IPS DF 6.9 (cell line): ENCODE measurements at places on chromosomes 4 and X.

DNA sequence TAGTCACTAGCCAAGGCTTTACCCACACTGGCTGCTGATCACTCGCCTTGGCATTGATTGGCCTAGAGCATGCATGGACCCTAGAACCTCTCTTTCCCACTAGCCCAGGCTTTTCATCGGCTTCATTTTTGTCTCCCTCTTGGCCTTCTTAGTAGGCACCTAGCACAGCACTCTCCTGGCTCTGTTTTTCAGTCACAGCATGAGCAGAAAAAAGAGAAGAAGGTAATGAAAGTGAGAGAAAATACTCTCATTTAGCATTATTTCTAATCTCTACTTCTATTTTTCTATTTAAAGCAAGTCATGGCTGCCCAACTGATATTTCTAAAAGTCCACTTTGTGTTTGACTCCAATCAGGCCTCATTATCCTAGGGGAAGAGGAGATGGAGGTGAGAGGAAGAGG lies 267.2 kb downstream of the FBXO8 start:
- no peaks in the 10 kb centered on the region for H3K36me3 ChIP-seq
- DNase-seq: no peak
- no peak overlapping the region for H3K27ac ChIP-seq
- no peaks in the 10 kb centered on the region for H3K27me3 ChIP-seq
- H3K4me1 ChIP-seq: no peaks in the 10 kb centered on the region
- no peak overlapping the region for H3K4me3 ChIP-seq

DNA sequence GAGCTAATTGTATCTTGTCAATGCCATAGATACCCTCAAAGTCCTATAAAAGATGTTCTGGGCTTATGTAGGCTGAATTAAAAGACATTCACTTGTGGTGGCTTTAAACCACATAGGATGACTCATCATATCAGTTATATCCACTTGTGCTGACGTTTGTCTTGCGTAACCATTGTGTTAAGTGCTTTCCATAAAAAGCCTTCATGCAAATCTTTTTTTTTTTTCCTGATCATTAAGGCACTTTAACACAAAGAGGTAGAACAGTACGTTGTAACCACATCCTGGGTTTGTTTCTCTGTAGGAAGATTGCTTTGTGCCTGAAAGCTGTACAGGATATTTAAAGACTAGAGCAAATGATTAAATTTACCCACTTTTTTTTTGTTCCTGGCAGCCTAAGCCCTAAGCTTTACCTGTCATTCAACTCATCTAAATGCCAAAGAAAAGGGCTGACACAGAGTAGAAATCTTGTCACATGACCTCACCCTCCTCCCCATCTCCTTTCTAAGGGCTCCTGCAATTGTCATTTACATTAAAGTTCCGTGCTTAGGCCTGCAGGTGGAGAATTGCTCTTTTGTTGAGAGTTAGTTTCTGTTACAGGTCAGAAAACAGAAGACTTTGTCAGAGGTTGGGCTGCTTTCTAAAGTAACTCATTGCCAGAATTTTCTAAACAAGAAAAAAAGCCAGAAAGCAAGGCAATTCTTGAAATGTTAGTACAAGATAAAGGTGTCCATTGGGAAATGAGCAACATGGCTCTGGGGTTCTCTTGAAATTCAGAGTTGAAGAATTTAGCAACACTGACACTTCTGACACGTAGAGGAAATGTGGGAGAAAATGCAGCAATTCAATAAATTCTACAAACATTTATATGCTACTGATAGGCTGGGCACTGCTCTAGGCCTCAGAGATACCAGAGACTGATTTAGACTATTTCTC lies 555.6 kb downstream of the PPARGC1A start:
- peak overlapping the region; percentile 82 for H3K27ac ChIP-seq
- H3K4me3 ChIP-seq: no peak overlapping the region
- H3K27me3 ChIP-seq: no peaks in the 10 kb centered on the region
- peak; percentile 54 for DNase-seq
- H3K36me3 ChIP-seq: no peaks in the 10 kb centered on the region

DNA sequence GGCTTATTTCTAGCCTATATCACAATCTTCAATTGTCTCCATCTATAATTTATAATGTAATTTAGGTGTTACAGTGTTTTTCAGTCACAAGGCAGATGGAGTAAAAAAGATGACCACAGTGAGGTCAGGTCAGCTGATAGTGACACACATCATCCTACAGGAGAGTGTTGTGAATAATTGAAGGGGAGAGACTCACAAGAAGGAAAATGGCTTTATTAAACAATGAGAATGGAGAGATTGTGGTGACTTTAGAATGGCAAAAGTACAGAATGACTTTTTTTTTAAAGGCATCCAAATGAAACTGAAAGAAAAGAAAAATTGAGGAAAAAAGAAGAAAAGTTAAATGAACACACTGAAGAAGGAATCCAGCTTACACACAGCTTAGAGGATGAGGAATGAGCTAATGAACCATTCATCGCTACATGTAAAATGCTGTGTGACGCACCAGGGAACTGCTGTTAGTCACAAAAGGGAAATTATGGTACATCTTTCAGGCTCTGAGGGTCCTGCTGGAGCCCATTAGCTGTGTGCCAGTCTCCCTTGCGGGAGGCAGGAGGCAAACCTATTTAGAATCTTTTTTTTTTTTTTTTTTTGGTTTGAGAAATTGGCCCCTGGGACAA lies 56.6 kb downstream of the SPRY1 start:
- no peak overlapping the region for H3K27ac ChIP-seq
- H3K4me3 ChIP-seq: no peak overlapping the region
- no peak for DNase-seq
- H3K27me3 ChIP-seq: no peaks in the 10 kb centered on the region
- no peaks in the 10 kb centered on the region for H3K4me1 ChIP-seq
- no peaks in the 10 kb centered on the region for H3K36me3 ChIP-seq

- no peaks in the 10 kb centered on the region for H3K36me3 ChIP-seq
- H3K27me3 ChIP-seq: no peaks in the 10 kb centered on the region
- H3K4me3 ChIP-seq: no peak overlapping the region
- H3K27ac ChIP-seq: no peak overlapping the region
Measured at GRCh38 chr4:131159261-131159660, 1989.8 kb upstream of the PCDH10 start.
